ENCODE measurements at places on chromosomes 11 and 22. TPM values are rescaled to one million over a fixed set of nuclear protein-coding genes. Genes with fewer than 3 reads are reported as not detected.

DNA sequence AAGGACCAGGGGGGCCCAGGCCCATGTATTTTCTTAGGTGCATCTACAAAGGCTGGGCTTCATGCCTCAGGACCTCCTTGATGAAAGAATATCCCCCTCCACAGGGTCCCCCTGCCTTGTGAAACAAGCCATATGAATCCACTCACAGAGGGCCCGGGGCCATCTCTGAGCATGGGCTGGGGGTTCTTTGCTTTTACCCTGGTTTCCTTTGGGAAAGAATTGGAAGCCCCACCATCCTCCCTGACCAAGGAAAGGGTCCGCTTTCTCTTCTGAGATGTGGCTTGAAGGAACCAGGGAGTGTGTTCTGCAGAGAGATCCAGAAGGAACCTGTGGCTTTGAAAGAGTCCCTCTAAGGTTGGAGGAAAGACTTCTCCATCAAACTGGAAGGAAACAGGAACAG is 9.2 kb upstream of the ANO1 start:
- DNase-seq = no peak

GRCh38 chr22:33034753-33035152 is 23.4 kb downstream of the SYN3 start:
- DNase-seq = no peak

DNA sequence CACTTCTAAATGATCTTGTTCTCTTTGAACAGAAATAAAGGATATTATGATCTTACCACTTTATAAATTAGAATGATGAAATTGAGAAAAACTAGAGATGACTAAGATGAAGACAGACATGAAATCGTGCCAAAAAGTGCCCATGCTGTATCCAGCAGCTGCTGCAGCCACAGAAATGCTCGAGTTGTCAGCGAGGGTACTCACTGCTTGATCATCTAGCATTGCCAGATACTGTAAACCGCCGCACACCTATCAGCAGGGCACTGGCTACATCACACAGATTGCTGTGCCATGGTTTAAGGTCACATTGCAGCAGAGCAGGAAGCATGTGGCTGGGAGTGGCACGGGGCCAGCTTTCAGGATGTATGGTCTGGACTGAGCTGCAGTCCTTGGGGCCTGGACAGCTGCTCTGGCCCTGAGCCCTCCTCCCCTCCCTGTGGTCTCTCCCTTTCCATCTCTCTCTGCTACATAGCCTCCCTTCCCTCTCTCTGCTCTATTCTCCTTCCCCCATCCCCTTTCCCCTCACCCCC is 51.0 kb upstream of the SEPTIN5 start:
- no peak for DNase-seq

DNA sequence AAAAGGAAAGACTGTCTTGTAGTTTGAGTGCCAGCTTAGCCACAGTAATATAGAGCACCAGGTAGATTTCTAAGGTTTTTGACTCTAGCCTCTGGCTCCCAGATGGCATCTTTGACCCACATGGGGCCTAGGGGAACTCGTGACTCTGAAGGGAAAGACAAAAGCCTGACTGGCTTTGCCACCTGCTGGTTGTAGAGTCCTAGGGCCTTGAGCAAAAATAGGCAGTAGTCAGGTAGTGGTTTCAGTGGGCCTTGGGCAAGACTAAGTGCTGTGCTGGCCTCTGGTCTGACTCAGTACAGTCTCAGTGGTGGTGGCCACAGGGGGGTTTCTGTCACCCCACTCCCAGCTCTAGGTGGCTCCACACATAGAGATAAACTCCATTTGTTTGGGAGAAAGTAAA is 349.4 kb downstream of the FAM181B start:
- DNase-seq = no peak

- no peak for DNase-seq
Observed at GRCh38 chr11:48003926-48004325, 23.6 kb downstream of the PTPRJ start.

GRCh38 chr11:120558744-120559431 is 47.3 kb downstream of the GRIK4 start:
- DNase-seq = no peak

- DNase-seq = no peak
Observed at GRCh38 chr11:124863137-124863825, 2.0 kb upstream of the ROBO3 start.

GRCh38 chr22:44952863-44953746 is 56.7 kb downstream of the PHF21B start:
- DNase-seq = no peak

DNA sequence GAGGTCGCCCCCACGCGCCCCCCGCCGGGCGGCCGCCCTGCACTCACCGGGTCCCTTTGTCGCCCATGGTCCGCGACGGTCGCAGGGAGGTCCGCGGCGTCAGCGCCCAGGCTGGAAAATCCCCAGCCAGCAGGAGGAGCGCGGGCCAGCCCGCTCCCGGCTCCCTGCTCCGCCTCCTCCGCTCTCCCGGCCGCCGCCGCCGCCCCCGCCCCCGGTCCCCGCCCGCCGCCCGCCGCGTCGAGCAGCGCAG is at the start of gene ARRB1:
Gene ARRB1 (minus strand): TSS at position 121 of the 250 bp plus-strand sequence. CDS start 54 bp downstream, at position 67.
- no peak for DNase-seq

GRCh38 chr11:92793189-92793588 is 176.3 kb upstream of the MTNR1B start:
- DNase-seq = no peak

- no peak for DNase-seq
Observed at GRCh38 chr22:24727218-24727851, 47.2 kb downstream of the PIWIL3 start.

DNA sequence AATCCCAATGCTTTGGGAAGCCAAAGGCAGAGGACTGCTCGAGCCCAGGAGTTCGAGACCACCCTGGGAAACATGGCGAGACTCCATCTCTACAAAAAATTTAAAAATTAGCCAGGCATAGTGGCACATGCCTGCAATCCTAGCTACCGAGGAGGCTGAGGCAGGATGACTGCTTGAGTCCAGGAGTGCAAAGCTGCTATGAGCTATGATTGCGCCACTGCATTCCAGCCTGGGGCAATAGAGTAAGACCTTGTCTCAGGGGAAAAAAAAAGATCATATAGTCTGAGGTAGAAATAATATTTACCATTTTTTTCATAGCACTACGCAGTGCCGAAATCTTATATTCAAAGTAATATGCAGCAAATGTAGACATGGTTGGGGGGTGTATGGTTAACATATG is 47.8 kb downstream of the MRTFA start:
- DNase-seq = no peak

GRCh38 chr11:119000906-119001305 is 3.0 kb downstream of the CENATAC start:
- DNase-seq = no peak

- no peak for DNase-seq
Observed at GRCh38 chr22:32421484-32421883, 9.4 kb upstream of the RTCB start.

DNA sequence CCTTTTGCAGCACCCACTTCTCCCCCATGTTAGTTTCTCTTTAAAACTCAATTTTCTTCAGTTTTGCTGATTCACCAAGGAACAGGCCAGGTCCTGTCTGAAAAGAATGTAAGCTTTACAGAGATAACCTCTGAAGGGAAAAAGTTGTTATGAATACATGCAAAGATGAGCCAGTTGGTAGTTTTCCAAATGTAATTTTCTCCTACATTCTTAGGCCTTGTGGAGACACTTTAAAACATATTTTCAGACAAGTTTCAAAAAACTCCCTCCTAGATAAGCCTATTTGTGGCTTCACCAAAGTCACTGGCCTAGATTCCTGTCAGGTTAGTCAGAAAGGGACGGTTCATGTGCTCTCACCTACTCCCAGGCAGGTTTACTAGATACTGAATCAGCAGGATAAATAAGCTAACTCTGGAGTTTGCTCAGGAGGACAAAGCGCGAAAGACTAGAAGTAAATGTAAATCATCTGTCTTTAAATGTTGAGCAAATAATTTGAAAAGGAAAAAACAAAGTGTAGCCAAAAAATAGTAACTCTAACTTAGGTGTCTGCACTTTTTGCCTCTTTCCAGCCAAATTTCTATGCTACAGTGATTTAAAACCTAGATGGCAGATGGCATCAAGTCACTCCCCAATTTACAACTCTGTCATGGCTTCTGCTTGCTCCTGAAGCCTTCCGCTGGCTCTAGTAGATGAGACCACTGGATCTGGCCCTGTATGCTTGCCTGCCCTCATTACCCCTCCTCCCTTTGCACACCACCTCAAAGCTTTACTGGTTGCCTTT is 4.9 kb upstream of the ATP6V1E1 start:
- no peak for DNase-seq

Gene ASPHD2
- polyA plus RNA-seq = 4.1 TPM

Gene VPS26B
- 73.5 TPM for polyA plus RNA-seq

Gene OR4D11
- polyA plus RNA-seq = not detected

Gene ALDH3B2
- polyA plus RNA-seq = not detected

Gene KDELR3
- 0.45 TPM for polyA plus RNA-seq

Gene PANX3
- polyA plus RNA-seq = not detected

Gene PLEKHA7
- 4.1 TPM for polyA plus RNA-seq

Gene DBX1
- polyA plus RNA-seq = not detected

Gene INSC
- not detected for polyA plus RNA-seq

Gene POTEH
- polyA plus RNA-seq = not detected

Gene PNPLA5
- polyA plus RNA-seq = not detected

All from CD8-positive, alpha-beta memory T cell (primary cell).